Activated effector memory CD4-positive, alpha-beta T cell treated with anti-CD3 and anti-CD28 coated beads, Interleukin-2, amount 50 U/mL, for 16 hours (primary cell): ENCODE measurements at places on chromosomes 16 and 17.
A peak's percentile ranks its signal among the peaks of the same experiment; 100 is the strongest.

GRCh38 chr16:61798741-61799140, 237.5 kb downstream of the CDH8 start:
- DNase-seq = no peak

DNA sequence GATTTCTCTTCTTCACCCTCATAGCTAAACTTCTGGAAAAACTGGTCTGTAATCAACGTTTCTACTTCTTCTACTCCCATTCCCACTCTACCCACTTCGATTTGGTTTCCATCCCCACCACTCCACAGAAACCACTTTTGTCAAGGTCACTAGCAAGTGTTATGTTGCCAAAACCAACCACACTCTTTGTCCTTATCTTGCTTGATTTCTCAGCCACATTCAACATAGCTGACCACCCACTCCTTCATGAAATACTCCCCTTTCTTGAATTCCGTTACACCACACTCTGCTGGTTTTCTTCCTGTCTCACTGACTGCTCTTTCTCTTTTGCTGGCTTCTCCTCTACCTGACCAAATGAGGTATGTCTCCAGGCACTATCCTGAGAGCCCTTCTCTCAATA, 11.9 kb downstream of the IKZF3 start:
- no peak for DNase-seq

DNA sequence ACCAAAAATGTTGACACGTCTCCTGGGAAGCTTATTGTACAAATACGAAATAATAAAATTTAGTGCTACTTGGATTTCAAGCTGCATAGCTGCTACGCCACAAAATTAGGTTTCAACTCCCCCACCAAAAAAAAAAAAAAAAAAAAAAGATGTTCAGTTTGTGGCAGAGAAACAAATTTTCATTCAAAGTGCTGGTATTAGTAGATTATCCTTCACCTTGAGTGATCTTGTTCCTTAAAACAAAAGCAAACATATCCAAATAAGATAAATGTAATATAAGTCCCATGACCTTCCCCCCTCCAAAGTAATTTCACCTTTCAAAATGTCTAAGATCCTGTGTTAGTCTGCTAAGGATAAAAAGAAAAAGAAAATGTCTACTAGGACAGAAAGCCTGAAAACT, 2.2 kb downstream of the TOB1 start:
- DNase-seq = no peak

DNA sequence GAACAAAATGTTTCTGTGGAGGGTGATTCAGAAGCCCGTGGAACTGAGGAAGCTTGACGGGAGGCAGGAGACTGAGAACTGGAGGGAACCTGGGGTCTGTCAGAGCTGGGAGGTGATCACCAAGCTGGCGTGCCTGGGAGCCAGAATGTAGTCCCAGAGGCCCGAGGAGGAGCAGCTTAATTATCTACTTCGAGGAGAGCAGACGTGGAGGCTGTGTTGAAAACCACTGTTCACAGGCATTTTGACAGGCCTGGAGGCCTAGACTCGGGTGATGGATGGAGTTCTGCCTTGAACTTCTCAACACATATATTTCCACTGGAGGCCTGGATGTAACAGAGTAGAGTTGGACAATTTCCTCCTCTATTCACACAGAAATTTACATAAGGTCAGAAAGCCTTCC, 177.7 kb upstream of the SALL1 start:
- DNase-seq = no peak

GRCh38 chr17:42841975-42842685, 2.2 kb upstream of the AOC2 start:
- DNase-seq = peak; percentile 2

- DNase-seq = no peak
These were observed 3.0 kb upstream of the QPRT start for GRCh38 chr16:29675811-29676643.

- DNase-seq = no peak
These were observed 37.7 kb downstream of the EPN2 start for GRCh38 chr17:19274893-19275292.

GRCh38 chr17:68102318-68102758, 66.8 kb downstream of the KPNA2 start:
- peak; percentile 72 for DNase-seq

GRCh38 chr16:67240506-67240905, 6.8 kb downstream of the FHOD1 start:
- DNase-seq = no peak

GRCh38 chr17:66283971-66284370, 18.4 kb upstream of the PRKCA start:
- DNase-seq = no peak

DNA sequence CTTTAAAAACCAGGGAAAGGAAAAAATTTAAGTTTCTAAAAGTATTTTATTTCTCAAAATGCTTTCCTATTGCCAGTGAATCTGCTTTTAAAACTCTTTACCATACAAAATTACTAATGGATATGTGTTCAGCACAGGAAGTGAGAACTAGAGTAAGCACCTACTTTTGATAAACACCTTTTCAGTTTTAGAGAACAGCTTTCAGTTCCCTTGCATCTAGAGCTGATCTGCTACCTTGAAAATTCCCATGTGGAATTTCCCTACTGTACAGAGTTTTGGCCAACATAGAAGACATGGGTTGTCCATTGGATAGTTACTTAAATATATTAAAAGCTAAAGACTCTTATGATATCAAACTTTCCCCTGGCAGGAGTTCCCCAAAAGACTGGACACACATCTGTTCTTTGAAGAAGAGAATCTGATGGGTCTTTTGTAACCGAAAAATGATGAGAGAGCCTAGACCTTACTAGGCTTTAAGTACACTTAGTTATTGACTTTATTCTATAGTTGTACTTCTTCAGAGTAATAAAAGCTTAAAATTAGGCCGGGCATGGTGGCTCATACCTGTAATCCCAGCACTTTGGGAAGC, 112.1 kb upstream of the CNTNAP4 start:
- no peak for DNase-seq

DNA sequence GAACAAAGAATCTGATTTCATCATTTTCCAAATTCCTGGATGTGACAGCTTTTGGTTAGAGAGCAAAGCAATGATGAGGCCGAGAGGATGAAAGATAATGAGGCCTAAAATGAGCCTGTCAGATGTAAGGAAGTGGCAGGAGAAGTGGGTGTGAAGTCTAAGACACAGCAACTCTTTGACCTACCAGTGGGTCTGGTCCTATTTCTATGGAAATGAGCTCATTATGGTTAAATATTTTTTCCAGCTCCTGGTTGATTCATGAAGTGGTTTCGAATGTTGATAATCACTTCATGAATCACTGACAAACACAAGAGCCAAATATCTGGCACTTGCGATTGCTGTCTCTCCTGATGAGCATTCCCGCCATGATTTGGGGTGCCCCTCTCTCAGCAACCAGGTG, 273.3 kb upstream of the CDH5 start:
- DNase-seq = no peak

GRCh38 chr16:27745348-27745747, 195.4 kb downstream of the KATNIP start:
- DNase-seq = no peak

DNA sequence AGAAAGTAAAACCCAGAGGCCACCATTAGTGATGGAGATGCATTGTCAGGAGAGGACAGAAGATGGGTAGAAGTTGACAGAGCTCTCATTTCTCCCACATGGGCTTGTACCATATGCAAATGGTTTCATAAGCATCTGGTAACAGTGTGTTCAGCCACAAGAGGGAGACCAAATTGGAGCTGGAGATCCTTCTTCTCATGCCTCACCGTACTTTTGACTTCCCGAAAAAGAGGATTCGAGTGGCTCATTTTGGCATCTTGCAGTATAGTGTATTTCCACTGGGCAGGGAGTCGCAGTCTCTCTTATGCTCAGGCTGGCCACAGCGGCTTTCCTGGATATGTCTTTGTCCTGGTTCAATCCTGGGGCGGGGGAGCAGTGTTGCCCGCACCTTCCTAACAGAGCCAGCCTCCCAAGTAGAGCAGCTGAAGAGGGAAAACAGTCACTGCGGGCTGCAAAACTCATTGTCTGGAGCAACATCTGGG, 23.8 kb downstream of the TBC1D3B start:
- no peak for DNase-seq

DNA sequence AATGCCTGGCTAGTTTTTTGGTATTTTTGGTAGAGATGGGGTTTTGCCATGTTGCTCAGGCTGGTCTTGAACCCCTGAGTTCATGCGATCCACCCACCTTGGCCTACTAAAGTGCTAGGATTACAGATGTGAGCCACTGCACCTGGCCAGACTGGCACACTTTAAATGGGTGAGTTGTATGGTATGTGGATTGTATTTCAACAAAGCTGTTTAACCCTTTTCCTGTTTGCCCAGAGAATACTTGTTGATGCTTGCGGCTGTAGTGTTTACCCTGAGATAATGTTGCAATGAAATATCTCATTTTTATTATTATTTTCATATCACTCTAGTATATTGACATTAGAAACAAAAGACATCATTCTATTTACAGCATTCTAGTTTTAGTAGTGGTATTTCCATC, 17.1 kb upstream of the TMEM94 start:
- no peak for DNase-seq

DNA sequence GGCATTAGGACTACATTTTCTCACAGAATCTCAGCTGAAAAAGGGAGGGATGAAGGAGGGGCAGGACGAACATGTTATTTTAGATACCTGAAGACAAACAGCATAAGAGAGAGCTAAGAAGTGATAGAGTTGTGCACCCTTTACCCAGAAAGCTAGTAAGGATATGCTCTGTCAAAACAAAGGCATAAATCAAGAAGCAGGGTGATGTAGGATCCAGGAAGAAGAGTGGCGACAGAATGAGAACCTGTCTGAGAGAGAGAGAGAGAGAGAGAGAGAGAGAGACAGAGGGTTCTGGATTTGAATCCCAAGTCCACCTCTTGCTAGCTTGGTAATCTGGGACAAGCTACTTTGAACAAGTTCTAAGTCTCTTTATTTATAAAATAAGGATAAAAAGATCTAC, 103.4 kb downstream of the SPAG9 start:
- no peak for DNase-seq

GRCh38 chr17:42845918-42846593, 1.7 kb downstream of the AOC2 start:
- DNase-seq = peak; percentile 67

DNA sequence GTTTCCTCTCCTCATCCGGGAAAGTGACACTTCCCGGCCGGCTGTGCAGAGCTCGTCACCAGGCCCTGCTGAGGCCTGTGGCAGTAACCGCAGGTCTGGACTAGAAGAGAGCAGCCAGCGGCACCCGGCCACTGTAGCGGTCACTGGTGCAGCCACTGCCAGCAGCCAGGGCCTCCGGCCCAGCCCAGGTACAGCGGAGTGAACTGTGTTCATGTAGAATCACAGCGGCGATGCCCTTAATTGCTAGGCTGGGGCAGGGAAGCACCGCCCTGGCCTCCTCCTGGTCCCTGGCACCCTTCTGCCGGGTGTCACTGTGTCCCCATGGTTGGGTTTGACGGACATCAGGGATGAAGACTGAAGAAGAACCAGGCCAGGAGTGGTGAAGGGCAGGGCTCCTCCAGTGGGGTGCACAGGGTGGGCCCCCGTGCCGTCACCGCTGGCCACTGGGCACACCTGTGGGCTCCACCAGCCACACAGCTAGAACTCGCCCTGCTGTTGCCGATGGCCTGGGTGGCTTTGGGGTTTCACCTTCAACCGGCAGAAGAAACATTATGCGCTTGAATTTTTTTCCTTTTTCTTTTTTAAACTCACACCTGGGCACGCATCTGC, 165.2 kb upstream of the CHMP6 start:
- DNase-seq = peak; percentile 45

DNA sequence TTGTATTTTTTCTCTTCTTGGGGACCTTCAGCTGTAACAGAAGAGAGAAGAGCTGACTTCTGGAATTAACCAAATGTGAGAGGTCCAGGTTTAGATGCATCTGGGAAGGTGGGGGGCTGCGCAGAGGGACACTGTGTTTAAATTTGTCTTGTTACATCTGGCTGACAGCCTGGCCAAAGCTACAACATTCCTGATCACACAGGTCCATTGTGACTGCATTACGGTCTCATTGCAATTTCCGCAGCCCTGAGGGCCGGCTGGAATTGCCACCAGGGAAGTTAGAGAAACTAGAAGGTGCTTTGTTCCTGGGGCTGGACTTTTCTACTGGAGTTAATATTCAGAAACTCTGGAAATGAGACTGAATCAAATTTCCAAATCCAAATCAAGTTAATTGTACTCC, 37.9 kb upstream of the LRRC75A start:
- DNase-seq = no peak

DNA sequence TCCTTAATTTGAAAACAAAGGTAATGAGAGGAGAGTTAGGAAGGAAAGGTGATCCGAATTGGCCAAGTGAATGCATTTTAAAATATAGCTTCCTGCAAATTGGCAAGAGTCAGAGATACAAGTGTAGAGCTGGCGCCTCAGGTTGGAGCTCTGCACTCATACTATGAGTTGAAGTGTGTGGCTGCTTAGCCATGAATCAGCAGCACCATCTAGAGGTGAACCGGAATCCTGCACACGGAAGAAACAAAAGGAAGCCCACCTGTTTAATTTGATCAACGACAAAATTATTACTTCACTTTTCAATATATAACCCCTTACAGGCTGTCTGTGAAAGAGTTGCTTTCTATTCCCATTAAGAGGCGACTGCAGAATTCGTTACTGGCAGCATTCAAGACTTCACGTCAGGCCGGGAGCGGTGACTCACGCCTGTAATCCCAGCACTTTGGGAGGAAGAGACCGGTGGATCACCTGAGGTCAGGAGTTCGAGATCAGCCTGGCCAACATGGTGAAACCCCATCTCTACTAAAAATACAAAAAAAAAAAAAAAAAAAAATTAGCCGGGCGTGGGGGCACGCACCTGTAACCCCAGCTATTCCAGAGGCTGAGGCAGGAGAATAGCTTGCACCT, 1253.7 kb upstream of the CDH8 start:
- no peak for DNase-seq

- no peak for DNase-seq
These were observed 361.3 kb downstream of the PMP22 start for GRCh38 chr17:14903854-14904253.

DNA sequence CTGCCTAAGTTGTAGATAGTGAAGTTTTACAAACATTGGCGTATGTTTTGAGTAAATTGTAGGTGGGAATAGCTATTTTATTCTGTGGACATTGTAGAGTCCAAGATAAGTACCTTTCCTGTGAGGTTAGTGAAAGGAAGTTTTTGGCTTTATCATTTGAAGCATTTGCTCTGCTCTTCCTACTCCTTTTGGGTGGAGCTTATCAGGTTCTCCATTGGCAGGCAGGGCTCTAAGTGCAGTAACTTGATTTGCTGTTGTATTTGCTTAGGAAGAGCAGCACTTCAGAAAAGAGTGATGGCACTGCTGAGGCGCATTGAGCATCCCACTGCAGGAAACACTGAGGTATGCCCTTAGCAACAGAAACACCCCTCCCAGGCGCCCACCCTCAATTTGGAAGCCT, 70.1 kb downstream of the OMG start:
- no peak for DNase-seq

GRCh38 chr16:74749291-74750055, 25.1 kb downstream of the FA2H start:
- DNase-seq = no peak

GRCh38 chr17:69864462-69864861, 210.6 kb upstream of the KCNJ16 start:
- DNase-seq = no peak
